Suppressor macrophage treated with lipopolysaccharide for 4 hours (primary cell): ENCODE measurements at places on chromosomes 2 and 18.

DNA sequence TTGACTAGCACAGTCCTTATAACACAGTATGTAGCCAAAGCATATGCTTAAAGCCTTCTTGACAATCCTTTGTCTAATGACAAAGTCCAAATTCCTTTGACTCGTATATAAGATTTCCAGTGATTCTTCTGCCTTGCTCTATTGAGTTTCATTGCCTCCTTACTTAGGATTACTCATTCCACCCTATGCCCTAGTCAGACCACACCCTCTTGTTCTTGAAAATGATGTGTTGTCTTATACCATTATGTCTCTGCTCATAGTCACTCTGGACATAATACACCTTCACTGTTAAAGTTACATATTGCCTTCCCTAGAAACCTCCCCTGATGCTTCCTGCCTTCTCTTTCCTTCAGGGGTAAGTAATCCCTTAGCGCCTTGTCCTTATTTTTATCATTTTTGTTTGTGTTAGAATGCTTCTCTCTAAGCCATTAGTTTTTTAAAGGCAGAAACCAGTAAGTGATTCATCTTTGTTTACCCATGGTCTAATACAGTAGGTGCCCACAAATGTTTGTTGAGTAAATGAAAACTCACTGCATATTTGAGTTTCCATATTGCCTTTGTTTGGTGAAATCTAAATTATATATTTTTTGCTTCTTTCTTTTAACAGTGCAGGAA lies 19.3 kb downstream of the GPD2 start:
- DNase-seq, result peak; percentile 73

DNA sequence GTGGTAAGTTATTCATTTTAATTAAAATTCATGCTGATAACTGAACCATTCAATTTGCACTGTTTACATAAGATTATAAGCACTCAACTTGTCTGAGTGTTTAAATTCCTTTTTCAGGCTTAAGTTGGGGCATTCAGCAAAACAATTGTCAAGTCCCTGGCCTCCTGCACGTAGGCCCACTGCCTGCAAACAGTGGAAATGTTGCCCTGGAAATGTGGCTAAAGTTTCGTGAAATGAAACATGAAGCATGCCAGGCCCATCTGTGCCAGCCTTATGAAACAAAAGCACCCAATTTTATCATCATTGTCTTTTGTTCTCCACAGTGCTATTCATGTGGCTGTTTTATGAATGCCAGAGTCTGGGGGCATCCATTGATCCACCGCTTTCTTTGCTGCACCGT lies 163.7 kb downstream of the PTGR3 start:
- DNase-seq, result no peak

GRCh38 chr2:11352781-11353537 lies 8.5 kb upstream of the ROCK2 start:
- no peak for DNase-seq

DNA sequence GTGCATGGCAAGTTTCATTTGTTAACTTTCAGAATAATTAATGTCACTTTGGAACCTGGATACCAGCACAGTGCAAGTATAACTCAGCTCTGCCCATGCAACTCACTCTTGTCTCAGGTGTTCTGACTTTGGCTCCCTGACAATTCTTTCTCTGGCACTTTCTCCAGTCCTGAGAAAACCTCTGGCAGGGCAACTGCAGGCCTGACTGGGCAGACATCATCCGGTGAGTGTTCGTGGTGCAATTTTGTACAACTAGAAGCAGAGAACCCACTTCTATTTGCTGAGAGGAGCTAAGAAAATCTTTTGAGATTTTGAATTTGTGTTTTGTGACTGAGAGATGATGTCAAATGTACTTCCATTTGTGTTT lies 143.0 kb downstream of the AQP4 start:
- no peak for DNase-seq

DNA sequence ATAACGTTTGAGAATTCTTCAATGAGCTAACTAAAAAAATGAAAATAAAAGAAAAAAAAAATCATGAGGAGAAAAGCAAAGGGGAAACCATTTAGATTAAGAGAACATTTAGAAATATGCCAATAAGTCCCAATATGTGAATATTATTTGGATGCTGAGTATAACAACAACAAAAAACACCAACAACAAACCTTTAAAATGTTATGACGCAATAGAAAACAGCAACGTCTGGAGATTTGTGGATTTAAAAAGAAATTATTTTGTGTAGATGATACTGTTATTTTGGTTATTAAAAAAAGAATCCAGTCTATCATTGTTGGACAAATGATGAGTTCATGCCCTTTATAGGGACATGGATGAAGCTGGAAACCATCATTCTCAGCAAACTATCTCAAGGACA lies 417.2 kb downstream of the LRRTM4 start:
- no peak for DNase-seq

DNA sequence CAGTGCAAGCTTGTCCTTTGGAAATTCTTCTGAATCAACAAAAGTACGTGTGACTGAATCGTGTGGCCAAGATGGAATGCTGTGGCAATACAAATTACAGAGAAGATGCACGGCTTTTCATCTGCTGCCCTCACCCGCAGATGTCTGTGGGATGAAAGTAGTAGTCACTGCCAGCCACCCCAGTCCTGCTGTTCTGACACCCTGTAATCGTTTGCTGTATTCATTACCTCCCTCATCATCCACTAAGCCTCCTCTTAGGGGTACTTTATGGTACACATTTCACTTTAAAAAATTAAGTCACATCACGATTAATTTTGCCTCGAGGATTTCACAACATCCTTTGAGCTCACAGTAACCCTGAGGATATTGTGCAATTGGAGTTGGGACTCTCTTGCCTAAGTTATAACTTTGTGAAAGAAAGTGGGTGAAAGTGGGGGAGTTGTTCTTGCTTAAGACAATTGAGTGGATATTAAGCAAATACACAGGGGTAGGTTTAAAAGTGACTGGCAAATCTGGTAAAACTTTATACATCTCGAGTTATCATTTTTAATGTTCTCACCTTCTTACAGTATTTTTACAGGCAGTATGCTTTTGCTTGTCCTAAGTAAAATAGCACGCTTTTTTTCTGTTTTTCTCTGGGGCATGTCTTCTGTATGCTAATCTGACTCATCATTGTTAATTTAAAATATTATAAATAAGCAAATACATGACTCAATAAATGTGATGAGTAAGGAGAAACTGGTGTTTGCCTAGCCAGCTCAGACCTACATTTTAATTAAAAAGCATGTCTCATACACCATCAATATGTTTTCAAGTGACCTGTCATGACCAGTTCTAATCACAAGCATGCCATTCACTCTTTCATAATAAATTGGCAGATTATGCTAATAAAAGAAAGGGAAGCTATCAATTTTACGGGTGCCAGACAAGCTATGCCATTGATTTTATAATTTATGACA lies 680.9 kb downstream of the IRS1 start:
- DNase-seq, result peak; percentile 93
